Endothelial cell (in vitro differentiated cells): ENCODE measurements at places on chromosomes 2 and 18. TPM values are rescaled to one million over a fixed set of nuclear protein-coding genes. Genes with fewer than 3 reads are reported as not detected.

The CPO gene
- total RNA-seq: not detected

The KIF5C gene
- 50.6 TPM for total RNA-seq

The MAB21L4 gene
- total RNA-seq: not detected

DNA sequence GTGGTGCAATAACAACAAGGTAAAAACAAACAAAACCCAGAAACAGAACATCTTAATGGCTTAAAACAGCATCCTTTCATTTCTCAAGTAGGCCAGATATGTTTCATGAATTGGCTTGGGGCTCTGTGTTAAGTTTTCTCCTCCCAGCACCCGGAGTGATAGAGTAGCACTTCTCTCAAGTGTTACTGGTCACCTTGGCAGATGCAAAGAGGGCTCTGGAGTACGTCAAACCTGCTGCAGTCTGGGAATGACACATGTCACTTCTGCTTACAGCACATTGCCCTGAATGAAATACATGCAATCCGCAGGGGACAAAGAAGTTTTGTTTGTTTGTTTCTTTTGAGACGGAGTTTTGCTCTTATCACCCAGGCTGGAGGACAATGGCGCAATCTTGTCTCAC, 639.3 kb downstream of the CNTNAP5 start:
- no peak overlapping the region for H3K27ac ChIP-seq
- H3K36me3 ChIP-seq: no peaks in the 10 kb centered on the region
- no peak overlapping the region for H3K4me3 ChIP-seq
- no peak for DNase-seq

GRCh38 chr2:205267323-205267722, 415.0 kb upstream of the NRP2 start:
- H3K4me3 ChIP-seq: no peak overlapping the region
- H3K27ac ChIP-seq: no peak overlapping the region
- peaks cover 1% of the 10 kb centered on the region for H3K27me3 ChIP-seq

DNA sequence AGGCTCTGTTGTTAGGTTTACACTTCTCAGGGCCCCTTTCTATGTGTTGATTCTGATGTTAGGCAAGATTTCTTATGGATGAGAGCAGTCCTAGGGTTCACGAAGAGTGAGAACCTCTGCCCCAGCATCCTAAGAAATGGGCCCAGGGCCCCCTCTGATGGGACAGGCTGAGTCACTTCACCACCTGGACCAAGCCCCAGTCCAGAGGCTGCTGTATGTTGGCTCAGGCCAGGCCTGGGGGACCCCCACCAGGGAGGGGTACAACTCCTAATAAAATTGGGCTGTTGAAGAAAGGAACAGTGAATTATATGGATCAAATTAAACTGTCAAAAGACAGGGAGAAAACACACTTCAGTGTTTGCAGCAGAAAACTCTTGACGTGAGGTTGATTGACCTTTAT, 365.9 kb upstream of the HS6ST1 start:
- no peaks in the 10 kb centered on the region for H3K4me1 ChIP-seq
- no peak overlapping the region for H3K27ac ChIP-seq
- no peak for DNase-seq
- peaks cover 2% of the 10 kb centered on the region for H3K27me3 ChIP-seq
- H3K4me3 ChIP-seq: no peak overlapping the region

DNA sequence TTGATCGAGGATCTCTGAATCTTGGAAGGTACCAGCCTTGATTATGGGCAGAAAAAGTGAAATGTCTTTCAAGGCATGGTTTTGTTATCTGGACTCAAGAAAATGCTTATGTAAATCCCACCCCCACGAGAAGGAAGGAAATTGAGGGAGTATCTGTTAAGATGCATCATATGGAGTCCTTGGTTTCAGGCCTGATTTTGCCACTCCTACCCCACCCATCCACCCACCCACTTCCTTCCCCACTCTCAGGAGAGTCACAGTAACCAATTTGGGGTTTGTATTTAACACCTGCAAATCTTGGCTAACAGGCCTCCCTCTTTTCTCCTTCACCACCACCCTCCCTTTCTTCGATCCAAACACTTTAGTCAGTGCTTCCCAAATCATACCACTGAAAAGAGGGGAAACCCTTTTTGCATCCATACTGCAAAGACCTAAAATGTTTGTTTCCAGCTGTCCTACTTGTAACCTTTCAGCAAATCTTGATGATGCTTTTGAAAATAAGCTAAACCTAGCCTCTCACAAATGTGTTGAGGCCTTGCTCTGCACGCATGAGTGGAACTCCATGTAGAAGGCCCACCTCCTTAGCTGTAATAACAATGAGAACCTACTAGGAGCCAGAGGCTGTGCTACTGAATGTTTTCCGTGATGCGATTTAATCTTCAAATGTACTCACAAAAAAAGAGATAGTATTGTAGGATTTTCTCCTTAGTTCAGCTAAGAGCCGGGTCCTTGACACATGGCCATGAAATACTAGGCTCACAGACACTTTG, 34.8 kb downstream of the POU3F3 start:
- peaks cover 3% of the 10 kb centered on the region for H3K27me3 ChIP-seq
- H3K36me3 ChIP-seq: no peaks in the 10 kb centered on the region
- H3K27ac ChIP-seq: no peak overlapping the region
- DNase-seq: no peak
- H3K4me3 ChIP-seq: no peak overlapping the region
